ENCODE measurements at places on chromosomes 3 and 15.

GRCh38 chr3:107414325-107414964 is 37.2 kb downstream of the CCDC54 start:
- DNase-seq: no peak

- no peak for DNase-seq
Observed at GRCh38 chr3:166837535-166837934, 542.6 kb downstream of the ZBBX start.

DNA sequence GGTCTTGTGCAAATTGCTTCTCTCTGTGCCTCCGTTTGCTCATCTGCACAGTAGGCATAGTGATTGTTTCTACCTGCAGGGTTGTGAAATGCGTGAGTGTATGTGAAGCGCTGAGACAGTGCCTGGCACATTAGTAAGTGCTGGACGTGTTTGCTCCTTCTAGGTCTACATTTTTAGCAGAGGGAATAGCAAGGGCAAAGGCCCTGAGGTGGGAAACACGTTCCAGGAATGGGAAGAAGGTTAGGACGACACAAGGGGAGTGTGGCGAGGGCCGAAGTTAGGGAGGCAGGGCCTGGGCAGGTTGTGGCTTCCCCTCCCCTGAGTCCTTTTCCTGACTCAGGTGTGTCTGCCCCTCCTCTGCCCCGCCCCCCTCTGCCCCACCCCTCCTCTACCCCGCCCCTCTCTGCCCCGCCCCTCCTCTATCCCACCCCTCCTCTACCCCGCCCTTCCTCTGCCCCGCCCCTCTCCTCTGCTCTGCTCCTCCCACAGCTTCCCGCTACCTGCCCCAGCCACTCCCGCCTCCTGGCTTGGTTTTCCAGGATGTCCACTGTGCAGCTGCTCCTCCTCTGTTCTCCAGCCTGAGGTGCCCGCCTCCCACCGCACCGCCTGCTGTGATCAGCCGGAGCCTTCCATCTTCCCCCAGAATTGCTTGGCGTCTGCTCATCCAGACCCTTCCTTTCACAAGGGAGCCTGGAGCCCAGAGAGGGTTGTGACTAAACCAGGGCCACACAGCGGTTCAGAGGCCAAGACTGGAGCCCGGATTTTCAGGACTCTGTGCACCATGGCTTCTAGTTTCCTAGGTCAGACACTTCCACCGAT is 31.1 kb upstream of the SMAD6 start:
- DNase-seq: no peak

GRCh38 chr15:31752065-31752762 is 278.1 kb upstream of the CHRNA7 start:
- DNase-seq: no peak

DNA sequence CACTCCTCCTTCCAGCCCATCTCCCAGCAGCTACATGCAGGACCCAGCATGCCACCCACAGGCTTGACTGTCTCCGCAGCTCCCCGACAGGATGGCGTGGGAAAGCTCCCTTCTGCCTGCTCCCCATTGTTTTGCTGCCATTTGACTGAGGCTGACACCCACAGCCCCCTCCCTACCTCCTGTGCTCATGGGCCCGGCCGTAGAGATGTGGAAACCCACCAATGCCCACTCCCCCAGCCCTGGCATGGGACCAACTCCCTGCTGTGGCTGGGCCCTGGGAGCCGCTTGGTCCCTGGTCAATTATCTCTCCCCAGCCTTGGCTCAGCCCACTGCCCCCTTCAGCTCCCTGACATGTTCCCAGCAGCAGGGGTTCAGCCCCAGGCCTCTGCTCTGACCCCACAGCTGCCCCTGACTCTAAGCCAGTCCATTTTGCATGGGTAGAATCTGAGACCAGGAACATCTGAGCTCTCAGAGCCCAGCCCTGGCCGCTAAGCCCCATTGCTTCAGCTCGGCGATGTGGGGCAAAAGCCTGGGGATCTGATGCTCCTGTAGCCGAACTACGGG is 8.2 kb downstream of the C3orf22 start:
- no peak for DNase-seq

DNA sequence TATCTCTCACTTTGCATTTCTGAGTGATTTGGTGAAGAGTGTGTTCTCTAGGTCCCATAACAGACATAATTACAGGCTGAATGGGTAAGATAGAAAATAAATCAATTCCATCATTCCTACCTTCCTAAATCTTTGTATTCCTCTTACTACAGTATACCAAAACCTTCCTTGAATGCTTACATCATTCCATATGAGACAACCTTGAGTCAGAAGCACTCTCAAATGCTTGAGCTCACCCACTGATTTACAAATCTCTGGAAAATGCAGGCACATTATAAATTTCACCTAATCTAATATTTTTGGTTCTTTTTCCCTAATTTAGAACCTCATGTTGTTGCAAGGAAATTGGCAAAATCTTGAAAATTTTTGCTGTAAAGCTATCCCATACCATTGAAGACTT is 239.1 kb downstream of the CBLB start:
- DNase-seq: no peak

DNA sequence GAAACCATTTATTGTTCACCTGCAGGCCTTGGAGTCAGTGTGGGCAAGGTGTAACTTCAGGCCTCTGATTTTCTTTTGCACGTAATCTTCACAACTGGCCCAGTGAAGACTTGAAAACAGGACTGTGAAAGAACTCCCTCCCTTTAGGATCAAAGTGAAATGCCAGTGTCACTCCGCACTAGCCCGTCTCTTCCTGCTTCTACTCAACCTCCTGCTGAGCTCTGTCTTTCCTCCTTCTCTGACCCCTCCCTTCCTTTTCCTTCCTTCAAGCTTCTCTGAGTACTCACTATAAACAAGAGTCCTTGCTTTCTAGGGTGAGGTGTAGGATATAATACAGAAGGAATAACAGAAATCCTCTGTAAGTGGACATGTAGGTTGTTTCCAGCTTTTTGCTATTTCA is 28.5 kb downstream of the TMEM41A start:
- DNase-seq: no peak

DNA sequence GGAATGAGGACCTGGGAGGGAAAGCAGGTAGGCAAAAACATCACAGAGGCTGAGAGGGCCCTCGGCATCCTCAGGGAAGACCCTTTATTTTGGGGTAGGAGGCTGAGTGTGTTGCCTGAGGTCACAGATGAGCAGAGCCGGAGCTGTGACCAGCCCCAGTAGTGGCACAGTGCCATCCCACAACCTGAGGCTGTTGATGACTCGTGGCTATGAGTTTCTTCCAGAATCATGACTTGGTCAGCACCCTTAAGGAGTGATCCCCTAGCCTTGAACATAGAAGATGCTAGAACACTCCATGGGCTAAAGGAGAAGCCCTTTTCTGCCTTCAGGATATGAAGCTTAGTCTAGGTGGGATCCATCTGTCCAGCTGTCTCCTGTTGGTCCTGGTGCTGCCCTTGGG is 19.5 kb upstream of the CXCR6 start:
- DNase-seq: no peak

- no peak for DNase-seq
Observed at GRCh38 chr3:46931631-46932331, 44.8 kb downstream of the CCDC12 start.

GRCh38 chr3:179591313-179591712 is 13.1 kb downstream of the MRPL47 start:
- DNase-seq: no peak

- no peak for DNase-seq
Observed at GRCh38 chr15:96766366-96766765, 435.9 kb downstream of the NR2F2 start.

GRCh38 chr3:111972891-111973290 is 5.9 kb upstream of the ABHD10 start:
- DNase-seq: no peak

DNA sequence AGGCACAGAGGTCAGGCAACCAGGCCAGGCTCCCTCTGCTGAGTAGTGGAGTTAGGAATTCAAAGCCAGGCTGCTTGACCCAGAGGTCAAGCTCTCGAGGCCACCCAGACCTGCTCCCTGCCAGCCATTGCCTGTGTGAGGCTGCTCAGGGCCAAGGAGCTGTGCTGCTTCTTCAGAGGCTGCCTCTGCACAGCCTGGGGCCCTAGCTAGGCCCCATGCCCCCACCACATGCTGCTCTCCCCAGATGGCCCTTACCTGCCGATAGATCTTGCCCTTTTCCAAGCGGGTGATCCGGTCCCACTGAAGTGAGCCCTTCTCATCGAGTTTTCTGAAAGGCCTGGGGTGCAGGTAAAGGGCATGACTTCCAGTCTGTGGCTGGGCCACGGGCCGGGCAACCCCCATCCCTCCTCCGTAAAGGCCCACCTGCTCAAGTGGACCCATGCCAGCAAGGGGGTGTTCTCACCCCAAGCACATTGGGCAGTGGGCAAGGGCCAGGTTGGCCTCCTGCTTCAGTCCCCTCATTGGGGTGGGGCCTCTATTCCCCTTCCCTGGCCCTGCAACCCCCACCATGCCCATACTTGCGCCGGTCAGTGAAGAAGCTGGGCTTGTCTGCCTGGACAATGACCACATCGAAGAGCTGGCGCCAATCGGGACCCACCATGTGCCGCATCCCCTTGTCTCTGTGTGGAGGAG is 6.5 kb downstream of the NT5DC2 start:
- no peak for DNase-seq

GRCh38 chr3:43893727-43894126 is 203.0 kb downstream of the ABHD5 start:
- DNase-seq: no peak

- DNase-seq: no peak
Observed at GRCh38 chr3:131795390-131796090, 239.3 kb downstream of the CPNE4 start.

DNA sequence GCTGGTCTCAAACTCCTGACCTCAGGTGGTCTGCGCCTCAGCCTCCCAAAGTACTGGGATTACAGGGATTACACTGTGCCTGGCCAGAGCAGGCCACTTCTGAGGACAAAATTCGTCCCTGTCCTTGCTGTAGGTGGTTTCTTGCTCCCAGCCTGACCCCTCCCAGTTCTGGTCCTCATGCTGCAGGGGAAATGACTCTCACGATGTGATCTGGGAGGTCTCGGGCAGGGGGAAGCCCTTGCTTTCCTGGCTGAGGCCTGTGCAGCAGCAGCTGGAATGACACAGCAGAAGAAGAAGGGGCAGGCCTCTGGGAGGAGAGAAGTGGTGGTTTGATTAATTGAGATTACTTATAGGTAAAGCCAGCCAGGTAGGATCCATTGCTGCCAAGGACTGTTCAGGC is 39.3 kb downstream of the MEGF11 start:
- no peak for DNase-seq

- no peak for DNase-seq
Observed at GRCh38 chr3:20015525-20015924, 3.5 kb upstream of the PP2D1 start.

- DNase-seq: no peak
Observed at GRCh38 chr15:73078722-73079121, 26.5 kb downstream of the NEO1 start.

DNA sequence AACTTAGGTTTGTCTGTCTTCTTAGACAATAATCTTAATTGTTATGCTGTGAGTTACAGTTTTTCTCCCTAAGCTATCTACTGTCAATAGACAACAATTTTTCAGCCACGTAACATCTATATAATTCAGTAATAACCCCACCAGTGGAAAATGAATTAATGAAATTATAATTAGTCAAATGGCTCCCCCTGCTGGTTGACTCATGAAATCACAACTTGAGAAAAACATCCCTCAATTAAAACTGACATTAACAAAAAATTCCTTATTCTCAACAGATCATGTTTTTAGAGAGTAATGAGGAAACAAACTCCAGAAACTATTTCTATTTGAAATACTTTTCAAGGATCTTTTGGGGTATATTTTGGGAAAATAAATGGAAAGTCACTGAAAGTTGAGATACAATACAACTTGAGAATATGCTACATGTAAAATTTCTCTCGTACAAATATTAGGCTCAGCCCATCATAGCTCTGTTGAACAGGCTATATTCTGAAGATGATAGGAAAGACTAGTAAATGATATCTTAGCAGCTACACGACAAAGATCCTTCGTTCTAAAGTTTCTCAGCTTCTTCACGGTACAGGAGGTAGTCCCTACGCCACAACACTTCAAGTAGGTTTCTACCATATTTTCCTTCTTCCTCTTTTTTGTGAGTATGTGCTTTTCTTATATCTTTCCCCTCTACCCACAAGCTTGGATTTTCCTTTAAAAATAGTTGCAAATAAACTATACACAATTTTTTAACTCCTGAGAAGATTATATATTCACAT is 20.7 kb downstream of the PPP1R2 start:
- no peak for DNase-seq

DNA sequence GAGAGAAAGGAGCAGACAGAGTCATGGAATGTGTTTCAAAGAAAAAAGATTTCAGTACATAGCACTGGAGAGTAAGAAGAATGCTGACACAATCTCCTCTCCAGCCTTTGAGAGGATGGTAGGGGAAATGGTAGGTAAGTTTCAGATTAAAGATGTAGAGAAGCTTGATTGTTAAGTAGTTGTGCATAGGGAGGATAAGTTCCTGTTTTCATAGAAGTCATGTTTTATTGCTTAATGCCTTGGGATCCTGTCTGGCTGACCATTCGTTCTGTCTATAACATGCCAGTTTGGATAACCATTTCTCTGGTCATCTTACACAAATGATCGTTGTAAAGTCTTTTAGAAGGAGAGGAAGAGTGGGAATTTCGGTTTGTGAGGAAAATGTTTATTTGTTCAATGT is 95.7 kb upstream of the IGSF10 start:
- DNase-seq: no peak

- DNase-seq: no peak
Observed at GRCh38 chr15:41148065-41148464, 32.0 kb upstream of the INO80 start.

- DNase-seq: no peak
Observed at GRCh38 chr15:92797168-92798052, 102.7 kb upstream of the CHD2 start.

DNA sequence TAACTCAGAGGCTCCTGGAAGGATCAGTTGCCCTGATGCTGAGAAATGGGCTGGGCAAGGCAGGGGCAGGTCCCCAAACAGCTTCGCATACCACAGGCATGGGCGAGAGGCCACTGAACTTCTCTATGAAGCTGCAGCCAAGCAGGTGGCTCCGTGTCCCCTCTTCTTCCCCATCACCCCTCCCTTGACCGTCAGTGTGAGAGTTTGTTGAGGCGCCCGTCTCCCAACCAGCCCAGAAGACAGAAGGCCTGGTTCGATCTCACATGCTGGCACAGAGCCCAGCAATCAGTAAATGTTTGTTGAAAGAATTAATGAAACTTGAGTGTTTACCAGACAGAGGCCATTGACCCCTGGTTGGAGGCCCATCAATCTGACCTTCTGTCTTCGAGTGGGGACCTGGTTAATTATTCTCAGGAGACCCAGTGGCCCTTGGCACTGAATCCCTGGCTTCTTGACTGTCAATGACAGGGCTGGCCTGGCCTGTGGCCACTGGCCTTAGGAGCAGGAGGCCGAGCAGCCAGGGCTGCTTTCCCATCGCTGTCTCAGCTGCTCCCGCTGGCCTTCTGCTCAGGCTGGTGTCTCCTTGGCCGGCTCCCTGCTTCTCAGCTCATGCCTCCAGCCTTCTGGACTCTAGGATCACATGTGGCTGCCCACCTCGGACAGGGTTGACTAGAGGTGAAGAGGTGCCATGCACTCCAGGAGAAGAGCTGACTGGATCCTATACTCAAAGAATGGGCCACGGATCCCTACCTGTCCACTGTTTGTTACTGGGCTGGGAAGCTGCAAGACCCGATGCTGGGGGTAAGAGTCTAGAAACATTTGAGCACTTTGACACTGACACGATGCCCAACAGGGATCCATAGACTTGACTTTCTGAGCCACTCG is 113.4 kb downstream of the ASB7 start:
- no peak for DNase-seq

Measured in effector CD8-positive, alpha-beta T cell (primary cell).